ENCODE measurements at places on chromosomes 7 and 10. TPM values are rescaled to one million over a fixed set of nuclear protein-coding genes. Genes with fewer than 3 reads are reported as not detected.

DNA sequence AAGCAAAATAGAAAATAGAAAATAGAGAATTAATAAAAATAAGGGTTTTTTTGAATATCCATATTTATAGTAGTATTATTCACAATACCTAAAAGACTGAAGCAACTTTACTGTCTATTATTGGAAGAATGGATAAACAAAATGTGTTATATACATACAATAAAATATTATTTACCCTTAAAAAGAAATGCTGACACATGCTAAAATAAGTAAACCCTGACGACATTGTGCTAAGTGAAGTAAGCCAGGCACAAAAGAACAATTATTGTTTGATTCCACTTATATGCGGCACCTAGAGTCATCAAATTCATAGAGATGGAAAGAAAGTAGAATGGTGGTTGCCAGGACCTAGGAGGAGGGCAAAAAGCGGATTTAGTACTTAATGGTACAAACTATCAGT is 39.0 kb downstream of the LRRC17 start:
- no peaks in the 10 kb centered on the region for H3K4me1 ChIP-seq
- H3K27me3 ChIP-seq = no peaks in the 10 kb centered on the region
- H3K4me3 ChIP-seq = no peak overlapping the region

- H3K36me3 ChIP-seq = no peaks in the 10 kb centered on the region
- H3K27ac ChIP-seq = no peak overlapping the region
- H3K4me3 ChIP-seq = no peak overlapping the region
- DNase-seq = no peak
- no peaks in the 10 kb centered on the region for H3K27me3 ChIP-seq
- no peaks in the 10 kb centered on the region for H3K4me1 ChIP-seq
These were observed 329.2 kb upstream of the LRGUK start for GRCh38 chr7:133797818-133798520.

The COL13A1 gene
- 9.6 TPM for polyA plus RNA-seq

GRCh38 chr10:23478570-23478969 is 39.7 kb downstream of the OTUD1 start:
- H3K36me3 ChIP-seq = no peaks in the 10 kb centered on the region
- no peak overlapping the region for H3K4me3 ChIP-seq
- H3K27me3 ChIP-seq = peaks cover 4% of the 10 kb centered on the region
- H3K4me1 ChIP-seq = no peaks in the 10 kb centered on the region
- DNase-seq = no peak

DNA sequence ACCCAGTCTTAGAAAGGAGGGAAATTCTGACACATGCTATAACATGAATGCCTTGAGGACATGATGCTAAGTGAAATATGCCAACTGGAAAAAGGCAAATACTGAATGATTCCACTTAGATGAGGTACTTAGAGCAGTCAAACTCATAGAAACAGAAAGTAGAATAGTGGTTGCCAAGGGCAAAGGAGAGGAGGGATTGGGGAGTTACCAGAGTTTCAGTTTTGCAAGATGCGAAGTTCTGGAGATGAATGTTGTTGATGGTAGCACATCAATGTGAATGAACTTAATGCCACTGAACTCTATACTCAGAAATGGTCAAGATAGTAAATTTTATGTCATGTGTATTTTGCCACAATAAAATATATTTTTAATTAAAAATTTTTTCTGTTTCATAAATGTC is 38.9 kb downstream of the DRGX start:
- H3K36me3 ChIP-seq = no peaks in the 10 kb centered on the region
- H3K4me3 ChIP-seq = no peak overlapping the region
- no peak for DNase-seq
- H3K4me1 ChIP-seq = no peaks in the 10 kb centered on the region
- H3K27ac ChIP-seq = no peak overlapping the region
- H3K27me3 ChIP-seq = peaks cover 4% of the 10 kb centered on the region
